ENCODE measurements at places on chromosomes 2 and 18.

GRCh38 chr2:153386481-153386897 is 92.1 kb downstream of the RPRM start:
- no peak for DNase-seq

- no peak for DNase-seq
Observed at GRCh38 chr2:101410114-101410513, 22.8 kb upstream of the CREG2 start.

- no peak for DNase-seq
Observed at GRCh38 chr2:236045251-236046235, 122.6 kb downstream of the GBX2 start.

DNA sequence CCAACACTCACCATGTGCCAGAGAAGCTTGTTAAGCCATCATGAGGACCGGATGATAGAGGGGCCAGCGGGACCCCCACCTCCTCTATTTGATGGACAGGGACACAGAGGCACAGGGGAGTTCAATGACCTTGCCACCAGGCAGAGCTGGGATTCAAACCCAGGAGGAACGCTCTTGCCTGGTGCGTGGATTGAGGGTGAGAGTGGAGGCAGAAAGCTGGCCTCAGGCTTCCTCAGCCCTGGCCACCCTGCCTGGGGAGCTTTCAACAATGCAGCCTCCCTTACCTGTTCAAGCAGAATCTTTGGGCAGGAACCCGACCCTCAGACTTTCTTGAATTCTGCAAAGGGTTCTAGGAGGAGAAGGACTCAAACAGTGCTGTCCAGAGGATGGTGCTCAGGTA is 39.9 kb upstream of the MAL start:
- DNase-seq = no peak

DNA sequence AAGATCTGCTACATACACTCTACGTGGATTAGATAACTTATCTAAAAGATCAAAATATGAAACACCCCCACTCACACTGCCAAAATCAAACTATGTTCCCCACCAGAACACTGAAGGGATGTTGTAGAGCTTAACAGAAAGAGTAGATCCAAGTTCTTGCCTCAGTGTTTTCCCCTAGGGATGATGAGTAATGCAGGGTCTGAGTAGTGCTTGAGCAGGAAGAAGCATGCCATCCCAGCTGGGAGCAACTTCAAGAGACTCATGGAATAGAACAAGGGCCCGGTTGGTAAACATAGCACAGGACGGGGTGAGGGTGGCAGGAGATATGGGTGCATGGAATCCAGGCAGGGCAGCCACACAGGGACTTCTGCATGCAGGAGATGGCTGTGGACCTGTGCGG is 74.3 kb downstream of the SNTG2 start:
- DNase-seq = no peak

- DNase-seq = no peak
Observed at GRCh38 chr2:134124047-134124753, 129.7 kb upstream of the MGAT5 start.
